Peyer's patch (tissue), 4 donors: ENCODE measurements at places on chromosomes 13 and 19. TPM values are rescaled to one million over a fixed set of nuclear protein-coding genes. Genes with fewer than 3 reads are reported as not detected.
A peak's percentile ranks its signal among the peaks of the same experiment; 100 is the strongest.

- no peaks in the 10 kb centered on the region for H3K4me1 ChIP-seq
- H3K27ac ChIP-seq: no peak overlapping the region
- H3K27me3 ChIP-seq: no peaks in the 10 kb centered on the region
Observed at GRCh38 chr13:77703408-77703807, 5.9 kb downstream of the SLAIN1 start.

- no peak for DNase-seq
- no peaks in the 10 kb centered on the region for H3K4me1 ChIP-seq
- no peak overlapping the region for H3K4me3 ChIP-seq
- no peak overlapping the region for H3K27ac ChIP-seq
Observed at GRCh38 chr19:53773999-53774398, 50.1 kb downstream of the NLRP12 start.

- no peak overlapping the region for H3K4me3 ChIP-seq
- DNase-seq: no peak
- H3K36me3 ChIP-seq: no peaks in the 10 kb centered on the region
- H3K27ac ChIP-seq: no peak overlapping the region
- no peaks in the 10 kb centered on the region for H3K27me3 ChIP-seq
Observed at GRCh38 chr13:35770756-35771297, 294.3 kb upstream of the MAB21L1 start.

DNA sequence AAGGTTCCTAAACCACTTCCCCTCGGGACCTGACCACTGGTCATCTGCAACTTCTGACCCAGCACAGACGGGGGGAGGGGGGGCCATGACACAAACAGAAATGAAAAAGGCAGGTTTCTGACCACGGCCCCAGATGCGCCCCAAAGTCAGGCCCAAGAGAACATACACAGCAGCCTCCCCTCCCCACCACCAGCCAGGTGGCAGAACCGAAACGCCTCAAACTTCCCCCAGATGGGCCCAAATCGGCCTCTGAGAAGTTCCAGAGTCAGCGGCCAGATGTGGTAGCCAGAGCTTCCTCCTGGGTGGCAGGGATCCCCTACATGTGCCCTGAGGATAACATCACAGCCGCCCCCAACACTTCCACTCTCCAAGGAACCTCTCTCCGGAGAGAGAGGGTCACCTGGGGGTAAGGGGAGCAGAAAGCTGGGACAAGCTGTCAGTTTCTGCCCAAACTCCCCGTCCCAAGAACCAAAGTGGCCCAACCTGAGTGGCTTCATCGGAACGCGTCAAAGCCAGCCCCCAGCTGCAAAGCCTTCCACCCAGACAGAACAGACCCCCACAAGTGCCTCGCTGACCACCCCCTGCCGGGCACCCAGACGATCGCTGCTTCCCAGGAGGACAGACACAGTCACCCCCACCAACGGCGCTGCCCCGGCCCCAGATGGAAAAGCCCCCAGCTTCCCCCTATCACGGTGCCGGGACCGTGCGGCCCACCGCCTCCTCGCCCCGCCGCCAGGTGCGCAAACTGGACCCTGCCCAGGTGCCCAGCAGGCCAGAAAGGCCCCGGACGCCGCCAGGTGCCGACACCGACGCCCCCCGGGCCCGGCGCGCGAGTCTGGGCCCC lies 800 bp downstream of the ELL start:
- no peaks in the 10 kb centered on the region for H3K27me3 ChIP-seq
- peak overlapping the region; percentile 84 for H3K4me3 ChIP-seq
- peak overlapping the region; percentile 96 for H3K27ac ChIP-seq
- H3K36me3 ChIP-seq: no peaks in the 10 kb centered on the region
- DNase-seq: peak; percentile 71

DNA sequence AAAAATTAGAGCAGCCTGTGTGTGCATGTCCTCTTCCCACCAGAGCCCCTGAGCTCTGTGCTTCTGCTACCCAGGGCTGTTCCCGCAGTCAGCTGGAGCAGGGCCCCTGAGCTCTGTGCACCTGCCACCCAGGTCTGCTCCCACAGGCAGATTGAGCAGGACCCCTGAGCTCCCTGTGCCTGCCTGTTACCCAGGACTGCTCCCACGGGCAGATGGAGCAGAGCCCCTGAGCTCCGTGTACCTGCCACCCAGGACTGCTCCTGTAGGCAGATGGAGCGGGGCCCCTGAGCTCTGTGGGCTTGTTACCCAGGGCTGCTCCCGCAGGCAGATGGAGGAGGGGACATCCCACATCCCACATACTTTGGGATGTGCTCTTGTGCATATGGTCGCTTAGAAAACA lies 186.8 kb upstream of the SOX1 start:
- H3K4me3 ChIP-seq: no peak overlapping the region
- H3K36me3 ChIP-seq: no peaks in the 10 kb centered on the region
- H3K27me3 ChIP-seq: no peaks in the 10 kb centered on the region
- H3K27ac ChIP-seq: no peak overlapping the region
- H3K4me1 ChIP-seq: no peaks in the 10 kb centered on the region

GRCh38 chr19:12047868-12048267 lies 4.9 kb downstream of the ZNF878 start:
- no peak overlapping the region for H3K27ac ChIP-seq
- H3K4me1 ChIP-seq: peaks cover 11% of the 10 kb centered on the region
- H3K36me3 ChIP-seq: no peaks in the 10 kb centered on the region
- H3K27me3 ChIP-seq: no peaks in the 10 kb centered on the region

DNA sequence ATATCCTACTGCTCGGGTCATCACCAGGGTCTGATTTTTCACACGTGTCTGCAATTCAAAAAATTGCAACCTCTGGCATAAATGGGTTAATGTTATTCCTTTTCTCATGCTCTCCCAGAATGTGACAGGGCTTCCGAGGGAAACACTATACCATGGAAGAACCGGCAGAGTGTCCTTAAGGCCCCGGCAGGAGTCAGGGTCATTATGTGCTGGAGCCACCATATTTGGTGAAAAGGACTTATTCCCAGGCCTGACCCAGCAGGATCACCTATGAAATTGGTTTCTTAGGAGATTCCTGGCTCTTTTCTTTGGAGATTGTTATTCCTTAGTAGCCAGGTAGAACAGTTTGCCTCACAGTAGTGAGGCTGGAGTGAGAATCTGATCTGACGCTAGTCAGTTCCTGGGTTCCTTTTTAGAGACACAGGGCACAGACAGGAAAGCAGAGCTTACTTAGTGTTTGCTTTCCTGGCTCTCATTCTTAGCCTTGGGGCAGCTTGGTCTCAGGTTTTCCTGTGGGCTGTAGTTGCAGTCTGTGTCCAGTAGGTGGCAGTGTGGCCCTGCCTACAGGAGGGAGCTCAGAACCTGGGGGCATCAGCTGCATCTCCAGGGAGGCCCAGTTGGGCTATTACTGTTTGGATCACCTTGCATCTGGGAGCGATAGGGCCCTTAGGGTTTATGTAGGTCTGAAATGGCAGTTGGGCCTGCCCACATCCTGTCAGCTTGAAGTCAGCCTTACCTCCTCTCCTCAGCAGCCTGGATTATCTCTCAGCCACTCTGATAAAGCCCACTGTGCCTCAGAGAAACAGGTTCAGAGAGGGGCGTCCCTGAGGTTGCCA lies 12.4 kb downstream of the SNRNP70 start:
- H3K36me3 ChIP-seq: peaks cover 4% of the 10 kb centered on the region
- H3K4me1 ChIP-seq: no peaks in the 10 kb centered on the region
- DNase-seq: peak; percentile 59

DNA sequence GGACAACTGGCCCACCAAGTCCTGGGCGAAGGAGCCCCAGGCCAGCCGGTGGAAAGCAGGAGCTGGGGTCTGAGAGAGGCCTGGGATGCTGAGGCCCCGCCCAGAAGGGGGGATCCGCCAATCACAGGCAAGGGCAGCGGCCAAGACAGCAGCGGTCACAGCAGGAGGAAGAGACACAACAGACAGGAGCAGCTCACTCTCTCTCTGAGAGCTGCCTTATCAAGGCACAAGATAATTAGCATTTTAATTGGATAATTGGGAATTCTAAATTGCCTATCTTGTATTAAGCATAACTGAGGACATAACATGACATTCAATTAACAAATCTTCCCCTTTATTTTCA lies 46.2 kb downstream of the CEBPG start:
- DNase-seq: no peak
- H3K27ac ChIP-seq: no peak overlapping the region
- no peaks in the 10 kb centered on the region for H3K4me1 ChIP-seq
- H3K36me3 ChIP-seq: no peaks in the 10 kb centered on the region
- no peaks in the 10 kb centered on the region for H3K27me3 ChIP-seq
- H3K4me3 ChIP-seq: no peak overlapping the region

DNA sequence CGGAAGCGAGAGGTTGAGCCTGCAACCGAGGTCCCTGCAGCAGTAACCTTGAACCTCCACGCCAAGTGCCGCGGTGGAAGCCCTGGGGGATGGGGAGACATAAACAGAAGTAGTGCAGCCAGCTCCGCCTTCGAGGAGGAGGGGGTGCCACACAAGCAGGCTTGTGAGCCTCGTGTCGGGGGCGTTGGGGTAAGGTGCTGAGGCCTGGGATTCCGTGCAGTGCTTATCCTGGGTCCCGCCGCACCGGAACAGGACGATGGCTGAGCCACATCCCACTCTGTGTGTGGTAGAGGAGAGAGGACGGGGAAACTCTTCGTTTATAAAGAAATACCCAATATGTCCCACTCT lies 51.0 kb downstream of the SOX1 start:
- DNase-seq: no peak
- H3K27ac ChIP-seq: no peak overlapping the region
- no peaks in the 10 kb centered on the region for H3K36me3 ChIP-seq
- H3K4me1 ChIP-seq: peaks cover 6% of the 10 kb centered on the region
- no peak overlapping the region for H3K4me3 ChIP-seq
- H3K27me3 ChIP-seq: no peaks in the 10 kb centered on the region

DNA sequence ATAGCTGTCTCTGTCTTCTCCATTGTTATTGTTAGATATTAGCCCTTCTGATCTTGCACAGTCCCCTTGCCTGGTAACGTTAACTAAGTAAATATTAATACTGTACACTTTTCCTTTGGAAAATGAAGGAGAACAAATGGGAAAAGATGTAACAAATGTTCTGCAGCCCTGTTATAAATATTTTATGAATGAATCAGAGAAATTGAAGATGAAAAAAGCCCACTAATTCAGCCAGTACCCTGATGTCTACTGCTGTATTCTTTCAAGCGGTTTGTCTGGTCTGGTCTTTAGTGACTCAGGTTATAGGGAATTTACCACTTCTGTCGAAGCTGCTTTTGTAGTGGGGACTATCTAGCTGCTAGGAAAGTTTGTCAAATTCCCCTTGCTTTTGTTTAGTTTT lies 121.0 kb downstream of the COG6 start:
- H3K36me3 ChIP-seq: no peaks in the 10 kb centered on the region
- H3K4me3 ChIP-seq: no peak overlapping the region
- H3K4me1 ChIP-seq: no peaks in the 10 kb centered on the region
- no peak for DNase-seq
- H3K27ac ChIP-seq: no peak overlapping the region
- no peaks in the 10 kb centered on the region for H3K27me3 ChIP-seq

GRCh38 chr13:65011378-65011777 lies 2218.8 kb downstream of the PCDH9 start:
- H3K27me3 ChIP-seq: no peaks in the 10 kb centered on the region
- DNase-seq: no peak
- no peak overlapping the region for H3K4me3 ChIP-seq
- no peak overlapping the region for H3K27ac ChIP-seq

DNA sequence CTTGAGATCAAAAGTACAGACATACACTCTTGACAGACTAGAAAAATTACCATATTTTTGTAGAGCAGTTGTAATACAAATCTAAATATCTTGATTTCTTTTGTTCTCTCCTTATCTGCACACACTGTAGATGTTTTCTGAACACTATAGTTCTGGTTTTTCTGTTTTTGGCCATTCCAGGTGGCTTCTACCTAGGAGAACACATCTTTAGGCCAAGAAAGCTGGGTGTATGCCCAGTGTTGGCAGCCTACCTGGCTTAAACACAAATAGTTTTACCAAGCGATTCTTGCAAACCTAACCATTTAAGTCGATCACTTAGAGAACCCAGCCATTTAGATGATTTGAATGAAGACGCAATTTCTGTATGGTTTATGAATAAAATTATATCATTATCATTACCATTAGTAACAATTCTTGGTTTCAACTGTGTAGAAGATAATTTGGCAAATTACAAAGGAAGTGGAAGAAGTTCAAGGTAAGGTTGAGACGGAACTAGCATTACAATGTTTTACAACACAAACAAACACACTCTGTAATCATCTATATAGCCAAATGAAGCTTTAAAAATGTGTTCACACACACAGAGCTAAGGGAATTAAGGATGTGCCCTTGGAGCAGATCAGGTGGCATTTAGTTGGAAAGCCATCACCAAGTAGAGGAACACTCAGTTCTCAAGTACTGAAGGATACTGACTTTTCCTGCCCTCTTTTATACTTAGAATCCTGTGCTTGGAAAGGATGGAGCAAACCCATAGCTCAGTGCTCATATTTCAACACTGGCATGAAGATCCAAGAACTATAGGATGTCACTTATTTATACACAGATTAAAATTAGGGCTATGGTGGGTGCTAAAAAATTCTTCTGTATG lies 36.2 kb downstream of the ERCC5 start:
- no peak overlapping the region for H3K4me3 ChIP-seq
- no peaks in the 10 kb centered on the region for H3K27me3 ChIP-seq
- no peaks in the 10 kb centered on the region for H3K36me3 ChIP-seq

DNA sequence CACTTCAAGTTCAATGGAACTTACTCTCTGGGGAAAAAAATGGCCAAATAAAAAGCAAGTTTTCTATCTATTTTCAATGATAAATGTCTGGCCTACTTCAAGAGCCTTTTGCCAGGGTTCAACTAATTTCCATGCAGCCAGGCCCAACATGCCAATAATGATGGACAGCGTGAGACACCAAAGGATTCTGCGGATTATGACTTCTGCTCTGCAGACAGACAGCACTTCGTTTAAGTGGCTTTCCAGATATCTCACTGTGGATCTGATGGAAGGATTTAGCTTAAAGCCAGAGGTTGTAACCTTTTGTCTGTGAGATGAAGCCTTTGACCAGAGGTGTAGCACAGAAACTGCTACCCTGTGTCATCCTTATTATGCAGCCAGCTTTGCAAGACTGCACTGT lies 614.2 kb downstream of the DCT start:
- no peak overlapping the region for H3K27ac ChIP-seq
- no peak for DNase-seq
- no peak overlapping the region for H3K4me3 ChIP-seq

DNA sequence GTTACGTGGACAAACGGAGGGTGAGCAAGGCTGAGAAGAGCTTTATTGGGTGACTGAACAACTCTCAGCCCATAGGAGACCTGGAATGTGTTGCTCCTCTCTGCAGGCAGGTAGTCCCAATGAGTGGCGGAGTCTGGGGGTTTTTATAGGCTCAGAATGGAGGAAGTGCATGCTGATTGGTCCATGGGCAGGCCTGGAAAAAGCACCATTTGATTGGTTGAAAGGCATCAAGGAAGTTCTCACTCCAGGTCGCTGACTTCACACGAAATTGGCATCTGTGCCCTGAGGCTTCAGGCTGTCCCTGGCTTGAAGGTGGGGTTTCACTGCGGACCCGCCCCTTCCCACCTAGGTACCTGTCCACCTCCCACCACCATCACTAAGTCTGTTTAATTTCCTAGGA lies 65.4 kb downstream of the SPATA13 start:
- no peak overlapping the region for H3K4me3 ChIP-seq
- no peaks in the 10 kb centered on the region for H3K27me3 ChIP-seq
- no peaks in the 10 kb centered on the region for H3K36me3 ChIP-seq

GRCh38 chr19:10551698-10552301 lies 8.1 kb downstream of the ATG4D start:
- no peaks in the 10 kb centered on the region for H3K27me3 ChIP-seq
- H3K4me3 ChIP-seq: no peak overlapping the region
- H3K36me3 ChIP-seq: no peaks in the 10 kb centered on the region

GRCh38 chr13:91664039-91664438 lies 265.6 kb downstream of the GPC5 start:
- H3K36me3 ChIP-seq: no peaks in the 10 kb centered on the region
- no peaks in the 10 kb centered on the region for H3K27me3 ChIP-seq
- H3K4me1 ChIP-seq: no peaks in the 10 kb centered on the region
- no peak overlapping the region for H3K27ac ChIP-seq

The ZNF491 gene
- total RNA-seq: 1.9 TPM

The ZNF835 gene
- total RNA-seq: 1.1 TPM

The MBD3L2B gene
- total RNA-seq: not detected

The BEST2 gene
- 82.0 TPM for total RNA-seq

The SPRED3 gene
- 2.4 TPM for total RNA-seq
